ENCODE measurements at places on chromosomes 6 and 20.

DNA sequence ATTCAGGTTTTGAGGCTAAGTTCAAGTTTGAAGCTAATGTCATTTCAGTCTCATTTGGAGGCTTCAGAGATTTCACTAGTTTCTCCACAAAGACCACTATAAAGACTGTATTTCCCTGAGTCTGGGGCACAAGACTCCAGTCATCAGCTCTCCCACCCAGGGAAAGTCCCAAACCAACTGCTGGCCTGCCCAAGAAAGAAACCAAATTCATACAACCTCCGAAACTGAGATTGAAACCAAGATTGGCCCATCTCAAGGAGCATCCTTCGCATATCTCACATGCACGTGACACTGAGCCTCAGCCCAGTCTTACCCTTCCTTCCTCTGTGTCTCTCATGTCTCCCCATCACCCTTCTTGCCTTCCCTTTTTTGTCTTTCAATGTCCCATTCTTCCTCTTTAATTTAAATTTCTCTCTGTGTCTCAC, 3.5 kb upstream of the LTA start:
- DNase-seq: no peak

DNA sequence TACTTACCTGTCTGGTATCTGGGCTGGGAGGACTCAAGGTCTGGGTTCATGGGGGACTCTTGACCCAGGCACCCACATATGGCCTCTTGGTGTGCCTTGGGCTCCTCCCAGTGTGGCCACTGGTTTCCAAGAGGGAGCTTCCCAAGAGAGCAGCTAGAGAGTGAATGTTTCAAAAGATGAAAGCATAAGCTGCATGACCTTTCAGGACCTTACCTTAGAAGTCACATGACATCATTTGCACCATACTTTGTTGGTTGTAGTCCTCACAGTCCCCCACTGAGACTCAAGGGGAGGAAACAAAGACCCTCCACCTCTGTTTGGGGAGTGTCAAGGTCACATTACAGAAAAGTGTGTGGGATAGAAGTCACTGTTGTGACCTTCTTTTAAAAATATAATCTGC, 13.9 kb downstream of the ACTR5 start:
- no peak for DNase-seq

GRCh38 chr20:38237381-38237780, 23.2 kb downstream of the KIAA1755 start:
- DNase-seq: no peak

DNA sequence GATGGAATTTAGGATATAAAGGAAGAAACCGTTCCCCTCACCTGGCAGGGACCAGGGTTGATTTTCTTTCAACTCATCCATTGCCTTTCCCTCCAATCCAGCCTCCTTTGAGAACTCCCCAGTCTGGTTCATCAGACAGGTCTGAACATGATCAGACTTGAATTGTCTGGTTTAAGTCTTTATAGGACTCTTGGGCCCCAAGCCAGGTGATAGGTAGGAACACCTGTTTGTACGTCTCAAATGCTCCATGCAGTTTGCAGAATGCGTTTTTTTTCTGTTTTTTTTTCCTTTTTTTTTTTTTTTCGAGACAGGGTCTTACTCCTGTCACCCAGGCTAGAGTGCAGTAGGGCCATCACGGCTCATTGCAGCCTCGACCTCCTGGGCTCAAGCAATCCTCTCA, 4.1 kb upstream of the CEP250 start:
- DNase-seq: no peak

- DNase-seq: no peak
Measured at GRCh38 chr6:112663698-112664097, 316.6 kb downstream of the RFPL4B start.

DNA sequence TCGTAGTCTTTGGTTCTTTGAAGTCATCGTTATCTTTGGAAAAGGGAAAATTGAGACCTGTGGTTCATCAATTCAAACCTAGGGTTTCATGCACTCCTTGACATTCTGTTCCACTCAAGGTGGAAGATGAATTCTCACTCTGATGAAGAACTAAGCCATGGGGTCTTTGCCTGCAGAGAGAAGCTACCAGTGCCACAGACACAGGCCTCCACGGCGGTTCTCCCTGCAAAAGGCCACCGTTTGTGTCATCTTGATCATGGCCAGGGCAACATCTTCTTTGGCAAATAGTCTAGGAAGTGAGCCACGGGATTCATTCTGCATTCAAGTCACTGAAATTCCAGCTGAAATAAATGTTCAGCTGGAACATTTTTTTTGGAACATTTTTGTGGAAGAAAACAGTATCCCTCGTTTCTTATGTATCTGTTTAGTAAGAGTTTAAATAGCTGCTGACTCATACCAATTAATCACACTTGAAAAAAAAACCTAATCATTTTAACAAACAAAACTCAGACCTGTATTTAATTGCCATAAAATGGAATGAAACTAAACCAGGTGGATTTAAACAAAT, 206.0 kb upstream of the FOXQ1 start:
- DNase-seq: no peak

DNA sequence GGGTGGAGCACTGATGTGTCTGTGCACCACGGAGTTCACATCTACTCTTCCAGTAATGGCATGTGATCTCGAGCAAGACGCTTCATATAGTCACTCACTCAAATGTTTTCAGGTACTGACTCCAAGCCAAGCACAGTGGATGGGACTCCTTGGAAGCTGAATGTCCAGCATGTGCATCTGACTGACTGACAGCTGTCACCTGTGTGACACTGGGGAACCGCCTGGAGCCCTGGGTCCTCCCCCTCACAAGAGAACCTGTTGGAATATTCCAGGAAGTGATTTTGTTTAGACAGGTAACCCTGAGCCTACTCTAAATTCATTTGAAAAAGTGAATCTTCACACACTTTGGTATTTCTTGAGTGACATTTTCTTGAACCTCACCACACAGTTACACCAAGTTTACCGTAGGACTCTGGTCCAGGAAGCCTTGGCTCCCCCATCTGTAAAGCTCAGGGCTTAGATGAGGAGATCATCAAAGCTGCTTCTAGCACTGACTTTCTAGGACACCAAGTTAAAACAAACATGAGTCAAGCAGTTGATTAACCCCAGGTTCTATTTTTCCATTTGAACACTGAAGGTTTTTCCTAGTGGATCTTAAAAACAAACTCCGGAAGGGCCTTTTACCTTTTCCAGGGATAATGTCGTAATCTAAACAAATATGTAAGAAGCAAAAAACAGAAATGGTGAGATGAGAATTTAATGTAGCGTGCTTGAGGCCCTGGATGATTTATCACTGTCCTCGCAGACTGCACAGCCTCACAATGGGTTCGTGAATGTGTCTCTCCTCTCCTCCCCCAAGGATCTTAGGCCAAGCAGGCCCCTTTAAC, 50.1 kb downstream of the EDN3 start:
- DNase-seq: no peak

GRCh38 chr6:43509984-43510826, at the start of gene LRRC73:
TSS of gene LRRC73 (minus strand) at chr6:43510346. CDS start at chr6:43509785, 561 bp downstream.
- peak; percentile 79 for DNase-seq

DNA sequence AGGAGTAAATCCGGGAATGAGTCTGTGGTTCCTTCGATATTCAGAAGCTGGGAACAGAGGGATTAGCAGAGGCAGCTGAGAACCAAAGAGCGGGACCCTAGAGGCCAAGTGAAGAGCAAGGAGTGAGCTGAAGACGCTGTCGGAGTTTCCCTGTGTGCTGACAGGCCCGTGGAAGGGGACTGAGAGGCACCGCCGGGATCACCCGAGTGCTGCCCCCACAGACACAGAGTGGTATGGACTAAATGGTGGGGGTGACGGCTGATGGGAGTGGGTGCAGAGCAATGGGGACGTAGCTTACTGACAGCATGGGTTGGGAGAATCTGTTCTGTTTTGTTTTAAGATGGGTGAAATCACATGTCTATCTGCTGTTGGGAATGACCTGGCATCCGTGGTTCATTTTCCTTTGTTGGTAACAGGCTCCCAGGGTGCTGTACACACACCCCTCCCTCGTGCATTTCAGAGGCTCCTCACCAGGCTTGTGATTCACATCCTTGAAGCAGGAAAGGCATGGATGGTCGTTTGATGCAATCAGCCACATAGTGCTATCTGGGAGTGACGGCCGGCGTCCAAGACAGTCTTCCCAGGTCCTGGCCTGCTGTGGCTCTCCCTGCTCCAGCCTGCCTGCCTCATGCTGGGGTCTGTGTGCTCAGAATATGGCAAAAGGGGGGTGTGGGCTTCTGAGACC, 97.4 kb downstream of the THBS2 start:
- peak; percentile 69 for DNase-seq

DNA sequence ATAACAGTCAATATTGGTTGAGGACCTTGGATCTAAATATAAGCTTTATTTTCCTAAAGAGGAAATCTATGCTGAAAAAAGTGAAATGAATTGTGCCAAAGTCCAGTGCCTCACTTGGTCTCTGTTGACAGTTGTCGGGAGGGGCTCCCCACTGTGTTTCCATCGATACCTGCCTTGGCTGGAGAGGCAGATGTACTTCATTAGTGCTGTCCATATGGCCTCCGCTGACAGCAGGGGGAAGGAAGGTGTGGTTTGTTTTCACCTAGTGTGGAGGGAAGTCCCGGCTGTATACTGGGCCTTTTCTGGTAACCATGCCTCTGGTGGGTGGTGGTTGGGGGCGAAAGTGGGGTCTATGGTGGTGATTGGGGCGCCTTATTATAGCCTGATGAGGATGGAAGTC, 42.7 kb downstream of the CD2AP start:
- no peak for DNase-seq

GRCh38 chr6:40268614-40269013, 318.6 kb downstream of the LRFN2 start:
- no peak for DNase-seq

GRCh38 chr6:29864037-29864810, 36.6 kb downstream of the HLA-G start:
- no peak for DNase-seq

DNA sequence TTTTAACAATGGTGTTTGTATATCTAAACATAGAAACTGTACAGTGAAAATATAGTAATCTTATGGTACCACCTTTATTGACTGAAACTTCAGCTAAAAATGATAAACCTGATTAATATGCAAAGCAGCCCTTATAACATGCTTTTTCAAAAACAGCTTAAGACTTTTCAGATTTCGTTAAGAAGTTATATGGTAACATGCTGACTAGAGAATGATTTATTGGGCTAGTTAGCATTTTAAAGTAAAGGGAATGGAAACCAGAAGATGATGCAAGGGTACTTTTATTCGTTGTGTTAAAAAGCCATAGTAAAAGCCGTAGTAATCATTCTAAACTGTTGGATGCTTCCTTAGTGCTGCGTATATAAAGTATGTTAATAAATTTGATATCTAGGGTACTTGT, 50.5 kb downstream of the CBFA2T2 start:
- DNase-seq: no peak

- DNase-seq: no peak
Measured at GRCh38 chr20:59706400-59706693, 102.0 kb downstream of the PHACTR3 start.

- no peak for DNase-seq
Measured at GRCh38 chr20:56417911-56418310, 5.9 kb downstream of the CASS4 start.

DNA sequence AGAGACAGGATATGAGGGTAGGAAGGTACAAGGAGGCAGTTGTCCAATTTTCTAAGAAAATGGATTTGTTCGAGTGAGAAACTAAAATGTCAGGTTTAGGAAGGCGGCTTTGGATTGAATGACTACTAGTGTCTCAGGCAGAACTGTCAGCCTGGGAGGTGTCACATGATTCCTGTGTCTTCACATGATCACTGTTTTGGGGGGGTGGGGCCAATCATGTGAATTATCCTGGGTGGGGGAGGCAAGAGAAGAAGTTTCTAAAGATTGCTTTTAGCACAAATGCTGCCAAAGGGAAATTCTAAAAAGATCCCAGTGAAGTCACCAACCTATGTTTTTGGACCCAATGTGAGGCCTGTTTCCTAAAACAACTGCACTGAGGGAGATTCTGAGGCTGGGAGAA, 2.3 kb downstream of the SIRPA start:
- DNase-seq: peak; percentile 34

GRCh38 chr20:35711588-35712209, 12.5 kb downstream of the ROMO1 start:
- DNase-seq: no peak
